Temporal lobe (tissue), 4 donors: ENCODE measurements at places on chromosomes 7 and 10. TPM values are rescaled to one million over a fixed set of nuclear protein-coding genes. Genes with fewer than 3 reads are reported as not detected.

The VGF gene
- total RNA-seq, result 10.1 TPM

The CADPS2 gene
- 3.2 TPM for total RNA-seq

The GALNT17 gene
- total RNA-seq, result 26.3 TPM

The ST8SIA6 gene
- total RNA-seq, result 4.7 TPM

The SLC16A12 gene
- total RNA-seq, result 2.2 TPM

The LLCFC1 gene
- total RNA-seq, result not detected

The ATG9B gene
- 1.2 TPM for total RNA-seq

The NOBOX gene
- not detected for total RNA-seq

The NODAL gene
- 2.0 TPM for total RNA-seq

The SND1 gene
- 47.5 TPM for total RNA-seq

The ZEB1 gene
- total RNA-seq, result 46.5 TPM

The CNPY4 gene
- total RNA-seq, result 11.1 TPM

The AMPH gene
- total RNA-seq, result 47.0 TPM

The GARIN1A gene
- 0.74 TPM for total RNA-seq

The OR2A12 gene
- not detected for total RNA-seq

The MYH16 gene
- not detected for total RNA-seq

The SHTN1 gene
- 78.2 TPM for total RNA-seq

The NKX2-3 gene
- under 0.01 TPM for total RNA-seq

The PPP1R17 gene
- 3.0 TPM for total RNA-seq

The GDF2 gene
- not detected for total RNA-seq

The OR6B1 gene
- not detected for total RNA-seq

The PRF1 gene
- total RNA-seq, result 0.25 TPM

The CPN1 gene
- not detected for total RNA-seq
